ENCODE measurements at places on chromosomes 1 and 21.

GRCh38 chr21:33070998-33071769 lies 1.2 kb downstream of the OLIG1 start:
- no peak for DNase-seq

DNA sequence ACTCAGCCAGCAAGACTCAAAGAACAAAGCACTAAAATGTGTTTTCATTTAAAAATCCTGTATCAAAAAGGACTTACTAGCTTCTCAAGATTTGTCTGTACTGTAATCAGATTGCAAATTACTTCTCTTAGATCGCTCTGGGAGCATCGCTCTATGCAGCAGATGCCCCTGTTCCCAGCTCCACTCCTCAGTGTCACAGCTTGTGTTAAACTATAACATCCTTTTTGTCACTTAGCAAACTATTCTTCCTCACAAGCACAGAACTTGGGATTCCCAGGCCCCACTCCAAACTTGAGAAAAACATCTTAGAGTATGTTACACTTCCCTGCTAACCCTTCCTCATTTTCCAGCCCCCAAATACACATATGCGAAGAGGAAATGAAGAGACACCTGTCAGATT lies 85.1 kb upstream of the CHRM3 start:
- DNase-seq = no peak

DNA sequence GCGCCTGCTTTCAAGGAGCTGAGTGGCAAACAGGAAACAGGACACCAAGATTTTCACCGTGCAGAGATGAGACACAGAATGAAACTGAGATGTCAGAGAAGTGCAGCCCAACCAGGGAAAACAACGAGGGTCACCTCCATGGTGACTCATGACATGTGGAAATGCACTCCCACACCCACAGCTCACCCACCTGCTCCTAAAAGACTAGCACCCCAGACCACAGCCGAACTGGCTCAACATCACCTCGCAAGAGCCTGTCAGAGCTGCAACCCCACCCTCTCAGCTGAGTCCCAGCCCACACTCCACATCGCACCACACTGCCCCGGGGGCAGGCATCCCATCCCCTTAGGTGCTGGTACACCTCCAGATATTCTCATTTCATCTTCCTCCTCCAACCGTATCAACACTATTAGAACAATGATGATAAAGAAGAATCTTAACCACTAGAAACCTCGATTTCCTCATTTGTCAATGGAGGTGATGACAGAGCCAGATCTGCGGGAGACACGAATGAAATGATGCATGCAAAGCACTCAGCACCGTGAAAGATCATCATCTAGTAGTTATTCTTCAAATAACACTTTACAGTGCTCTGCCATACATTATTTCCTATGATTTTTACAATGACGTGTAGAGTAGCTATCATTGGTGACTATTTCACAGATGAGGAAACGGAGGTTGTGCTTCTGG lies 103.2 kb downstream of the DMRTB1 start:
- DNase-seq = peak; percentile 81

DNA sequence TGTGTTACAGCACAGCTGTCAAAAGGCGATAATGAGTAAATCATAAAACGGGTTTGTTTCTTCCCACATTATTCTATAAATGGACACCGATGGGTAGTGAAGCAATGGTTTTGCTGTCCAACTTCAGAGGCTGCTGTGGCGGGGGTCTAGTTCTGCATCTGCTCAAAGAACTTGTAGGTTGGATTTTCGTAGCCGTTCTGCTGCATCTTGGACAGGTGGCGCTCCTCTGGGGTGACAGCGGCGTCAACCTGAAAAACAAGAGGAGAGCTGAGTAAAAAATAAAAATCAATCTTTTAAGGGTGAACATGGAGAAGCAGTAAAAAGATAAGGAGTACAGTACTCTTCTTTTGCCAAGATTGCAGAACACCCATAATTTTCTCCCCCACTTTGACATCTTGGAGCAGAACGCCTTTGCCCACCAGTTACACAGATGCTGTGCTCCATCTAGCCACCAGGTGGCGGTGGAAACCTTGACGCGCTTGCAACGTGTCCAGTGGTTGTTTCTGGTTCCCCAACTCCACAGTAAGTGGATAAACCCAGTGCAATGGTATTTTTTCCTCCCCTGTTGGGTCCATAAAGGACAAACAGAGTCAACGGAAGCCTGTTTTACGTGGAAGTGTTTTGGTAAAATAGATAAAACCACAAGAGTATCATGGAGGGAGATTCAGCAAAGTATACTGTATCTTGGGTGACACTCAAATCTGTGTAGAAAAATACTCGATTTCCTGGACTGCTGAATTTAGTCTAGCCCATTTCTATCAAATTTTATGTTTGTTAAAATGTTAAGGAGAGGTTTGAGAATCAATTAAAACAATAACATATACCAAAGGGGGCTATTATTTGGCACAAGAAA lies 147.0 kb downstream of the GABPA start:
- peak; percentile 55 for DNase-seq

GRCh38 chr1:109632671-109633346 lies 13.2 kb downstream of the AMPD2 start:
- DNase-seq = no peak

- DNase-seq = peak; percentile 73
These were observed 54.7 kb downstream of the UMODL1 start for GRCh38 chr21:42125571-42126544.

- no peak for DNase-seq
These were observed 31.1 kb downstream of the RUNX3 start for GRCh38 chr1:24898909-24899439.

GRCh38 chr1:177270863-177271262 lies 100.1 kb downstream of the BRINP2 start:
- DNase-seq = no peak

DNA sequence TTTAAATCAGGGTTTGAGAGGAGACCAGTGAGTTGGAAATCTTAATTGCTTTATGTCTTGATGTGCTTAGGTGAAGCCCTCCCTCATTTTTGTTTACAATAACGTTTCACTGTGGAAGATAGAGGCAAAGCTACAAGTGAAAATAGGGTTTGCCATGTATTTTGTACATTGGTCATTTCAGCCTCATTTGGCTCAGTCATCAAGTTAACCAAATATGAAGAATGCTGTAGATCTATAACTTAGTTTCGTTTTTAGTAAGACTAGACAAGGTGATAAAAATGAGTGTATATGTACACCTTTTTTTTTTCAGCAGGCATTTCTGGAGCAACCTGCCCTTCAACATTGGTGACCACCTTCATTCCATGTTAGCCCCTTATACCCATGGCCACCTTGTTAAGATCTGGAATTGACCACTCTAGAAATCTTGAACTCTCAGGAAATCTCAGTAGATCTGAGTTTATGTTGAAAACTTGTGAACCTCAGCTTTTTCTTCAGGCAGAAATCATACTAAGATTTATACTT lies 2.9 kb downstream of the NFYC start:
- no peak for DNase-seq

DNA sequence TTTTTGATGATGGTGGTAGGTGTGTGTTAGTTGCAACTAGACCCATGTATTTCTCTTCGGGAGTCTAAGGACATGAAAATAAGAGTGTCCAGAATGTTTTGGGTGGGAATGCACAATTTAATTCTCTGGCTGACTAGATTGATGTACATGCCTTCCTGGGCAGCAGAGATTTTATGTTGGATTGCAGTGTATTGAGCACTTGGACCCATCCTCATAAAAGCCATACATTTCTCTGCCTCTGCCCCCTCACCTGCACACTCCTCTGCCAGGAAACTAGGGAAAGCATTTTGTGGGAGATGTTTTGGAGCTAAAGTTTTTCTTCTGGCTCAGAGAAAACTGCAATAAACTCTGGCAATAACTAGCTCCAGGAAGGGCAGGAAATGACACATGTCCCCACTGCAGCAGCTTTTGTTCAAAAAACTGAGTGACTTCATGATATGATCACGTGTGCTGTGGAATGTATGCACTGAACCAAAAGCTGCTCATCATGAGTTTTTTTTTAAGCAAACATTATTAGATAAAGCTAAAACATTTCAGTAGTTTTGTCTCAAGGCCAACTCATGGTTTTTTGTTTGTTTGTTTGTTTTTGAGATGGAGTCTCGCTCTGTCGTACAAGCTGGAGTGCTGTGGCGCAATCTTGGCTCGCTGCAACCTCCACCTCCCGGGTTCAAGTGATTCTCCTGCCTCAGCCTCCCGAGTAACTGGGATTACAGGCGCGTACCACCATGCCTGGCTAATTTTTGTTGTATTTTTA lies 17.6 kb downstream of the RIT1 start:
- peak; percentile 94 for DNase-seq

- DNase-seq = no peak
These were observed 23.9 kb downstream of the ITSN1 start for GRCh38 chr21:33666153-33666552.
